ENCODE measurements at places on chromosomes 6 and 20.

DNA sequence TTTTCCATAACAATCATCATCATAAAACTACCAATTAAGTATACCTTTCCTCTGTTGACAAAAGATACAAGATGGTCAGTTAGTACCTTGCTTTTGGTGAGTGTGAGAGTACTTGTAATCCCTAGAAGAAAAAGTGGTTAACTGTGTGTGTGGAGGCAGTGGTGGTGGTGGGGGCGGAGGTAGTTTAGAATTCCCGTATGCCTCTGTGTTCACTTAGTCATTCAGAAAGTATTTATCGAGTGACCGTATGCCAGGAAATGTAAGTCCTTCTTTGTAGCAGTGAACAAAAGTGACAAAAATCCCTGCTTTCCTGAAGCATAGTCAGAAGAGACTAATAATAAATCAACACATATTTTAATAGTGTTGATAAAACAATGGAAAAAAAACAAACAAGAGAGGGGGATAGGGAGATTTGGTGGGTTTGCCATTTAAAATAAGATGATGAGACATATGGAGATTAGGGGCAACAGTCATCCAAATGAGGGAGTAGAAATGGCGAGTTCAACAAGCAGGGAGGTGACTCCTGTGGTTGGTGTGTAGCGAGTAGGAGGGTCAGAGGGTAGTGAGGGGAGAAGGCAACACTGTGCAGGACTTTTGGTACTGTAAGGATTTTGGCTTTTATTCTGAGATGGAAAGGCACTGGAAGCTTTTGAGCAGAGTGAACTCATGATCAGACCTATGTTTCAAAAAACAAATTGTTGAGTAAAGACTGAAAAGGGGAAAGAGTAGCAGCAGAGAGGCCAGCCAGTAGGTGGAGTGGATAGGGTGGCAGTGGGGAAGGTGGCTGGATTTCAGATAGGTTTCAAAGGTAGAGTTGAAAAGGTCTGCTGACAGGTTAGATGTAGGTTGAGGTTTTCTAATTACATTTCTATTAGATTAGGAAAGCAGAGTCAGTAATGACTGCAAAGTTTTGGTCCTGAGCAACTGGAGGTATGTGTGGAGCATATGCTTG is 40.3 kb upstream of the SIM1 start:
- no peak for DNase-seq

GRCh38 chr6:153702671-153703070 is 336.4 kb upstream of the OPRM1 start:
- DNase-seq = no peak

DNA sequence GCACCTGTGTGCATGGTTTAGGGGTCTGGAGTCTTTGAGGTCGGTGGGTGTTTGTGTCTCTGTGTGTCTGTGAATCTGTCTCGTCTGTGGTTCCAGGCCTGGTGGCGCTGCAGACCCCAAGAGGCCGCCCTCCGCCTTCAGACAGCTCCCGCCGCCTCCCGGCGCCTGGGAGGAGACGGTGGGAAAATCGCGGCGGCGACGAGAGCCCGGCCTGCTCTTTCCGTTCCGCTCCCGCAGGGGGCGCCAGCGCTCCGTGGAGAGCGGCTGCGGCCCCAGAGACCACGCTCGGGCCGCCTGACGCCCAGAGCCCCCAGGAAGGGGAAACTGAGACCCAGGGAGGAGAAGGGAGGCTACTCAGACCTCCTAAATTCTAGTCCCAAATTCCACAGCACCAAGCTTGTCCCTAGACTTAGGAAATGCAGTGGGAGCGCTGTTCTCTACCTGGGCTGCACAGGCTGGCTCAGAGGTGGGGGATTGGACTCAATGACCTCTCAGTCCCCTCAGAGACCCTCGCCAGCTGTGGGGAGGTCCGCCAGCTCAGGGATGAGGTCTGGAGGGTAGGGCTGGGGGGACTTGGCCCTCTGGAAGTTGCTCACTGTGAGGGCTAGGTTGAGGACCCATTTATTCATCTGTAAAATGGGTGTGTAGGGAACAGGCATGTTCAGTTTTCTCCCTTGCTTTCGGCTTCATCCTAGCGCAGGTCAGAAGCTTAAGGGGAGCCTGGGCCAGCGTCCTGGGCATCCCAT is 36.9 kb upstream of the BLCAP start:
- DNase-seq = peak; percentile 23

GRCh38 chr20:48381353-48382120 is 446.3 kb downstream of the PREX1 start:
- no peak for DNase-seq

GRCh38 chr6:42276034-42276890 is 58.6 kb upstream of the MRPS10 start:
- no peak for DNase-seq

- DNase-seq = no peak
Measured at GRCh38 chr6:142827369-142827768, 117.6 kb downstream of the HIVEP2 start.

- DNase-seq = no peak
Measured at GRCh38 chr6:156822747-156823206, 45.6 kb downstream of the ARID1B start.

GRCh38 chr20:33460711-33461110 is 17.1 kb upstream of the SNTA1 start:
- no peak for DNase-seq

GRCh38 chr6:123804787-123805540 is 1.3 kb downstream of the NKAIN2 start:
- DNase-seq = no peak

- DNase-seq = no peak
Measured at GRCh38 chr6:24667378-24667803, 514 bp downstream of the ACOT13 start.

DNA sequence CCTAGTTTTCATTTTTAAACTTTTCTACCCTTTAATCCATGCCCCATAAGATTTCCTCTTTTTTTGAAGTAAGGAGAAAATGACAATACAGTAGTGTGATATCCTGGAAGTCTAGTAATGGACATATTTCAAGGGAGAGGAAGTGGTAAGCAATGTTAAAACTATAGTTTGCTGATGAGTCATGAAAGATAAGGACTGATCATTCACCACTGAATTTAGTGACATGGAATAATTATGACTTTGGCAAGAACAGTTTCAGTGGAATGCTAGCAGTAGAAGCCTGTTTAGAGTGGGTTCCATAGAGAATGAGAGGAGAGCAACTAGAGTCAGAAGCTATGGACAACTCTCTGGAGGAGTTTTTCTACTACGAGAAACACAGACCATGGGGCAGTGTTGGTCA is 24.9 kb upstream of the SLC2A12 start:
- no peak for DNase-seq

DNA sequence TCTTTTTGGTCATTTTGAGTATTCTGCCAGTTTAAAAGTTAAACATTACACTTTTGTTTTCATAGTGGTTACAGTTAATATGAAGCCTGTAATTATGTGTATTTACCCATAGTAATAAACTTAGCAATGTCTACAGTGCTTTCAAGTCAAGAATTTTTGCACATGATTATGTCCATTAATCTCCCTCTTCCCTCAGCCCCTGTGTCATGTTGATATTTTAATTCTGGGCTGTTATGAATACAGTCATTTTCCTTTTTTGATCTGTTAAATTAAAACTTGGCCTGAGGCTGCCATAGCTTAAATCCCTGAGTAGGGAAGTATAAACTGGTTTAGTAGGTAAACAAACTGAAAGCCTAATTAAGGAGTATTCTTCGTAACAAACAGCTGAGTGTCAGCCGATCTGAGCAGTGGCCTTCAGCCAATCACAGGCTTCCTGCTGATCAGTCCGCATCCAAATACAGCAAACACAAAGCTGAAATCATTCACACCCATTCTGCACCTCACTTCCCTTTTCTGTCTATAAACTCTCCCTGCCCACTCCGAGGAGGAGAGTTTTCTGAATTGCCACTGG is 9.5 kb upstream of the SFT2D1 start:
- DNase-seq = no peak

GRCh38 chr20:50932691-50933280 is 1.5 kb upstream of the ADNP start:
- DNase-seq = no peak

DNA sequence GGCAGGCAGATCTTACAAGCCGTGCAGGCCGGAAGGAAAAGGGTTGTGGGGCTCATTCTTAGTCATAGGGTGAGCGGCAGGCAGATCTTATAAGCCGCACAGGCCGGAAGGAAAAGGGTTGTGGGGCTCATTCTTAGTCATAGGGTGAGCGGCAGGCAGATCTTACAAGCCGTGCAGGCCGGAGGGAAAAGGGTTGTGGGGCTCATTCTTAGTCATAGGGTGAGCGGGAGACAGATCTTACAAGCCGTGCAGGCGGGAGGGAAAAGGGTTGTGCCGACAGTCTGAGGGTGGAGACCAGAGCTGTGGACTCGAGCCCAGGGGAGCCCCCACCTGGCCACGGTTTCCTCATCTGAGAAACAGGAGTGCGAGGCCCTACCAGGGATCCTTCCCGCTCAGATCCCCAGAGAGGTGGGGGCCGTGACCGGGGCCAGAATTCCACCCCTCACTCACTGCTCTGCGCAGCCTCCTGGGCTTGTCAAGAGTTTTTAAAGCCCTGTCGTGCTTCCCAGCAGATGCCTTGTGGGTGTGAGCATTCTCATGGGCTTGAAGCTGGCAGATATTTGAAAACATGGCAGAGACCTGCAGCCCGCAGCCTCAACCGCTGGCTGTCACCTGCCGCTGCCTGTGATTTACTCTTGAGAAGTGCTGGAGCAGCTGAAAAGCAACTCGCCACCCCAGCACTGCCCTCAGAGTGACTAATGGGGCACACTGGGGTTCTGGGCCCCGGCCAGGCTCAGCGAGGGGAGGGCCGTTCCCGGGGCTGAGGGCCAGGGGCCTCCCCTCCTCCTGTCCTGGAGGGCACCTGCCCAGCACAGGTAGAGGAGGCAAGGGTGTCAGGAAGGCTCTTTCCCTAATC is 31.9 kb downstream of the NTSR1 start:
- DNase-seq = peak; percentile 94

DNA sequence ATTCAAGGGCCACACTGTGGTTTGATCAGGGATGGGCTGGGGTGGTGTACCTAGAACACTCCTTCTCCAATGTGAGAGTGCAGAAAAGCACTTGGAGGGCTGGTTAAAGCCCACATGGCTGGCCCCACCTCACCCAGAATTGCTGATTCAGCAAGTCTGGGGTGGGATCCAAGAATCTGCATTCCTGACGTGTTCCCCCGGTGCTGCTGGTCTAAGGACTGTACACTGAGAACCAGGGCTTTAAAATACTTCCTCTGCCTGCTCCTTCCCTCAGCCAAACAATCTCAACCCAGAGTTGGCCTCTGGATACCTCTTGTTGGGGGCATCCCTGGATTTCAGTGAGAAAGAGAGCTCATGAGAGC is 13.4 kb upstream of the OCSTAMP start:
- no peak for DNase-seq

DNA sequence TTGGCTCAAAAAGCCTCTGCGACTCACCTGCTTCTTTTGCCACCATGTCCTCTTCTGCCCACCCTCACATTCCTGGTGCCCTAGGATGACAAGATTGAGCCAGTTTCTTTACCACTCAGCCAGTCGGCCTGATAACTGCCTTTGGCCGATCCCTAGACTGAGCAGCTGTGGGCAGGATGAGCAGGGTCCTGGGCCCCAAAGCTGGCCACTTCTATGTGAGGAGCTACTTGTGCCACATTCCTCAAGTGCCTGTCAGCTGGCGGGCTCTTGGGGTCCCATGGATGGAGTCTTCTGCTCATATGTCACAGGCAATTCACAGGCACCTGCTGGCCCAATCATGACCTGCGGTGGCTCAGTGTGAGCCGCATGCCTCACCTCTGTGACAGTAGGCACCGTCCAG is 16.5 kb downstream of the DYNLRB1 start:
- no peak for DNase-seq

Measured in CD4-positive, alpha-beta T cell (primary cell).